ENCODE measurements at places on chromosomes 3 and 15. TPM values are rescaled to one million over a fixed set of nuclear protein-coding genes. Genes with fewer than 3 reads are reported as not detected.

The SERINC4 gene
- total RNA-seq: not detected

The OSTN gene
- not detected for total RNA-seq

The IL1RAP gene
- 6.1 TPM for total RNA-seq

The LMAN1L gene
- not detected for total RNA-seq

The VIPR1 gene
- total RNA-seq: 1.2 TPM

The CCDC33 gene
- not detected for total RNA-seq

The CTXN2 gene
- total RNA-seq: not detected

The FANCD2 gene
- total RNA-seq: 20.2 TPM

The UCN2 gene
- total RNA-seq: 3.1 TPM

The DUSP7 gene
- 14.2 TPM for total RNA-seq

The THSD4 gene
- 2.6 TPM for total RNA-seq

The TMCO5A gene
- total RNA-seq: not detected

The TRAK1 gene
- 21.5 TPM for total RNA-seq

The GRM7 gene
- total RNA-seq: not detected

The GNAT1 gene
- not detected for total RNA-seq

The CPLX3 gene
- total RNA-seq: 0.48 TPM

The CCDC9B gene
- total RNA-seq: 3.0 TPM

The C3orf20 gene
- not detected for total RNA-seq

The TMEM207 gene
- total RNA-seq: not detected

The LRRK1 gene
- total RNA-seq: 9.8 TPM

The BNIP2 gene
- total RNA-seq: 75.5 TPM

The KNL1 gene
- 7.9 TPM for total RNA-seq

Data from epithelial cell of alveolus of lung (primary cell).